Stimulated activated CD4-positive, alpha-beta T cell treated with anti-CD3 and anti-CD28 coated beads, Interleukin-1b, Interleukin-23, amount 100 ng/mL, for 24 hours (primary cell): ENCODE measurements at places on chromosomes 2 and 18.

DNA sequence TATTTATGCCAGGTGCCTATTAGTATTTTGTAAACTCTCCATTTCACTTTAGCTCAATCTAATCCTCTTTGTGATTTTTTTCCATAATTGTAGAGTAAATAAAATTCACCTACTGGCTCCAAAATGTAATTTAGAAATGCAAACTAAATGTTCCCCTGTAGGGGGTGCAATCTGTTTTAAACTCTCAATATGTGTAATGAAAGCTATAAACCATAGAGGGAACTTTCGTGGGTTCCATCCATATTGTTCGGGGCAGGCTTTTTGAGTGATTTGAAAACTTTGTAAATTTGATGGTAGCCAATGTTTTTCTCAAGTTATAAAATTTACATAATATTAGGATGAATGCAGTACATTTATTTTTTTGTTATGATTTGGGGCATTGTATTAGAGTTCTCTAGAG is 49.4 kb downstream of the TSPYL6 start:
- DNase-seq, result no peak

GRCh38 chr2:120315367-120316033 is 30.4 kb upstream of the INHBB start:
- DNase-seq, result no peak

DNA sequence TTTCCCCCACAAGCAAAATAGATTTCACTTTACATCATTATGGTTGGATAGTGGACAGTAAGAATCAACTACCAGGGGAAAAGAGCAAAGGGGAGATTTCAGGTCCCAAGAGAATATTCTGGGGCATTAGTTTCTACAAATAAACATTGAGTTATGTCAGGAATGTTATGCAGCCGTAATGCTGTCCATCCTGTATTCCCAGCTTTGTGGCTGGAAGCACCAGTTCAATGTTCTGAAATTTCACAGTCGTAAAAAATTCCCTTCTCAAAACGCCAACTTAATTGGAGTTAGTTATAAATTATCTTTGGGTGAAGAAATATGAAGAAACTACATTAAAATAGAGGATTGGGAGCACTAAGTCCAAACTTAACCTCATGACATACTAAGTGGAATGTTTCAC is 141.5 kb upstream of the FIGN start:
- DNase-seq, result no peak

GRCh38 chr2:202033317-202034248 is at the start of gene FZD7:
FZD7 (plus strand) TSS chr2:202033855; CDS start chr2:202034648, 793 bp downstream.
- DNase-seq, result peak; percentile 76

DNA sequence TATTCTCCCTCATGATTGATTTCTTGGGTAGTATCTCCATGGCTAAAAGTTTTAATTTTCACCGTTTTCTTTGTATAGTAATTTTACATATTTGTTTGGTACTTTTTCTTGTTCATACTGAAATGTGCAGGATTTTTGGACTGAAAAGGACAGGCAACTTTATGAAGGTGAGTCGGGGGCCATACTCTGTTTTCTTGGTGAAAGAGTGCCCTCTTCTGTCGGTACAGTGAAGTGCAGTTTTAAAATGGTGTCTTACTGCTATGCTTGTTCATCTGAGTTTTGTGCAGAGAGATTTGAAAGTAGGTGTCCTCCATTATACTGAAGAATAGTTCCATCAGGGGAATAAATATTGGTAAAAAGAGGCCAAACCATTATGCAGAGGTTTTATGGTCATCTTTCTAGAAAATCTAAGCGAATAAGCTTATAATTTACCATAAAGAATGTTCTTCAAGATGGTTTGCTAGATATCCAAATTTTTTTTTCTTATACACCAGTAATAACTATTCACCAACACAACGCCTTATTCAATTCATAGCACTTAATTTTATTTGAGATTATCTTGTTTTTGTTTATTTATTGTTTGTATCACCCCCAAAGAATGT is 8.7 kb upstream of the SERPINB13 start:
- no peak for DNase-seq

GRCh38 chr2:85596026-85596333 is 435 bp downstream of the RNF181 start:
- DNase-seq, result no peak

DNA sequence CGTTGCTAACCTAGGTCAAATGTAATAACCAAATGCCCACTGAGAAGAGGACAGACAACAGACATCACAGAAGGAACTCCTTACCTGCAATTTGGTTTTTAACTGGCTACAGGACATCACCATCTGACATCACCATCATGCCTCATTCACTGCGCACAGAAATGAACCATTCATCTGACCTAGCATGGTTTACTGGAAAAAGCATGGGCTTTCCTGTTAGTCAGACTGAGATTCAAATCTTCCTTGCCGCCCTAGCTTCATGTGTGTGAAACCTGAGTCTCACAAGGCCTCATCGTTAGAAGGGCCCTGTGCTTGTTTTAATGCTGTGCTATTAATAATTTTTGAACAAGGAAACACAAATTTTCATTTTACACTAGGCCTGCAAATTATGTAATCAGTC is 1.1 kb upstream of the HIBCH start:
- DNase-seq, result no peak

- DNase-seq, result no peak
Observed at GRCh38 chr2:118300832-118301231, 212.6 kb downstream of the INSIG2 start.

GRCh38 chr2:230981704-230982103 is 14.2 kb upstream of the SPATA3 start:
- DNase-seq, result no peak

DNA sequence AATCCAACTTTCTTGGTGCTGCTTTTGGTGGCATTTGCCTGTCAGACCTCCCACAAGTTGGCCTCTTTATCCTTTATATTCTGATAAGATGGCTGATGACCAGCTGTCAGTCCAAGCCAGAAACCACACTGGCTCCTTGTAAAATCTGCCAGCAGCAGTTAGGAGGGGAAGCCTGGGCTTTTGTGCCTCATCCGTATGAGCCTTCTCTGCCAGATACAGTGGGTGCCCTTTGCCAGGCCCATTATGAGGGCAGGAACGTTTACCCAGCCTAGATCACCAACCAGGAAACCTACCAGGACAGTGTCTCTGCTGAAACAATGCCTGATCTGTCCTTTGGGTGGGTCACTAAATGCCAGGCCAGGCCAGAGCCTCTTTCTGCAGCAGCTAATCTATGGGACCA is 202.9 kb upstream of the SP5 start:
- DNase-seq, result no peak

DNA sequence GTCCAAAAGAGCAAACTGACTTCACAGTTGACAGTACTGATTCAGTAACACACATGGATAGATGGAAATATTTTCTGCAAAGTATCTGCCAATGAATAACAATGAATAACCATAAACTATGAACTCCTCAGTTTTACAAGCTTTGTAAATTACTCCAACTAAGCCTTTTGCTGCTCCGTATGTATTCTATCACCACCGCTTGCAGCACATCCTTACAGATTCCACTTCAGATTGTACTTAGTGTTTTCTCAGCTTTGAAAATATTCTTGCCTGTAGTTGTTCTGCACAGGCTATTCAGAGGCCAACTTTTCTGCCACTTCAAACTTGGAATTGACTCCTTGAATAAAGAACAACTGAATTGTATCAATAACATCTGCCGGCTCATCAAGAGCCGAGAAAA is 36.2 kb downstream of the TLK1 start:
- DNase-seq, result no peak

GRCh38 chr18:34809451-34810072 is 99.5 kb downstream of the DTNA start:
- no peak for DNase-seq

GRCh38 chr2:241952816-241953215 is 83.3 kb downstream of the RTP5 start:
- no peak for DNase-seq

DNA sequence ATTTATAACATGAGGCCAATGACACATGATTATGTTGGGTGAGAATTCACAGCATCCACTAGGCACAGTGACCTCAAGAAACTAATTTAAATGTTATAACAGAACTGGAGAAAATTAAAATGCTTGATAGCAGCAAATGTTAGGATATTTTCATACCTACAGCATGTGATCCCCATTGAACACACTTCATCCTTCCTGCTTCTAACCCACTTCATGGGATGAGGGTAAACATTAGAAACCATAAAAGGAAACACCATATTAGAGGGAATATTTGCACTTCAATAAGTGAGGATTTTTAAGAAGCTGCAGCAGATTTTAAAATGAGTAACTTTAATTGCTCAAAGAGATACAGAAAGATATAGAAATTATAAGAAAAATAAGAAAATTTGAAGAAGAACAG is 117.1 kb downstream of the FSHR start:
- no peak for DNase-seq

GRCh38 chr2:38120264-38120592 is 44.3 kb upstream of the CYP1B1 start:
- no peak for DNase-seq

DNA sequence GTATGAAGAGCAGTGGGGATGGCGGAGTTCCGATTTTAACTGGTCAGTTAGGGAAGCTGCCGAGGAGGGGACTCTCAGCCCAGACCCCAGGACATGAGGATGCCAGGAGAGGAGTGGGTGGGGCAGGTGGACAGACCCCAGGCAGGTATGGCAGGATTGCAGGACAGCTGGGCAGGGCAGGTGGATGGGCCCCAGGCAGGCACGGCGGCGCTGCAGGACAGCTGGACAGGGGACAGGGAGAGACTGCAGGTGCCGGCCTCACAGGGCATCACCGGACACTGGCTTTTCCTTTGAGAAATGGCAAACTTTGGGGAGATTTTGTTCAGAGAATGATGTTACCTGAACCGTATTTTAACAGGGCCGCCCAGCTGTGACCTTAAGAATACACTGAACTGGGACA is 127.7 kb downstream of the SNTG2 start:
- DNase-seq, result no peak

DNA sequence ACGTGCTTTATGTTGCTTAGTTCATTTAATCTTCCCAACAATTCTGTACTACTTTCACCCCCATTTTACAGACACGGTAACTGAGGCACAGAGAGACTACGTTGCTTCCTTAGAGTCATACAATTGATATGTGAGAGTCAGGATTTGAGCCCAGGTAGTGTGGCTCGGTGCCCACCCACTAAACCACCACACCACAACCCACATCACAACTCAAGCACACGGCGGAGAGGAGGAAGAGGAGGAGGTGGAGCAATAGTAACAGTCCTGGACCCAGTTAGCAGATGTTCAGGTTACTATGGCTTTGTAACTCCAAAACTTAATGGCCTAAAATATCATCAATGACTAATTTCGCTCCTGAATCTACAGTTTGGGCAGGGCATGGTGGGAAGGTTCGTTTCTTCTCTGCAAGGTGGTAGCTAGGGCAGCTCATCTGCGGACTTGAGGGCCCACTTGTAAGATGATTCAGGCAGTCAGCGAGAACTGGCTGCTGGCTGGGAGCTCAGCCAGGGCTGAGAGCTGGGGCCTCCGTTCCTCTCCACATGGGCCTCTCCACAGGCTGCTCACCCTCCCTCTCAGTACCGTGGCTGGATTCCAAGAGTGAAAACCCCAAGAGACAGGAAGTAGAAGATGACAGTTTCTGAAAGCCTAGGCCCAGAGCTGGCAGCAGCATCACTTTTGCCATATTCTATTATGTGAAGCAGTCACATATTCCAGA is 167.1 kb downstream of the ZFP36L2 start:
- DNase-seq, result peak; percentile 61

GRCh38 chr2:171318463-171318934 is 115.3 kb downstream of the METTL8 start:
- no peak for DNase-seq

DNA sequence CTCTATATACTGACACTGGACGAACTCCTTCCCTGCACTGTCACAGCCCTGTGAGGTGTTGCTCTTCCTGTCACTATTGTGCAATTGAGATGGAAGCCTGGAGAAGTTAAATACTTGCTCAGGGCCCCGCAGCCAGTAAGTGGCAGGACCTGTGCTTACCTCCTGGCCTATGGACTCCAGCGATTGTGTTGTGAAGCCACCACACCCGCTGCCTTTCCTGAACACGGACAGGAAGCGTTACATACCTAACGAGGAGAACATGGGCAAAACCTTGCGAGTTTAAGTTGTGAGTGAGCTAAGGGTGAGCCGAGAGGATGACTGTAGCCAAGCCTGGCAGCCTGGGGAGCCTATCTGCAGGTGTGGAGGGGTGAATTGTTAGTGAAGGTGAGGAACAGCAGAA is 26.1 kb downstream of the RAB31 start:
- DNase-seq, result no peak

DNA sequence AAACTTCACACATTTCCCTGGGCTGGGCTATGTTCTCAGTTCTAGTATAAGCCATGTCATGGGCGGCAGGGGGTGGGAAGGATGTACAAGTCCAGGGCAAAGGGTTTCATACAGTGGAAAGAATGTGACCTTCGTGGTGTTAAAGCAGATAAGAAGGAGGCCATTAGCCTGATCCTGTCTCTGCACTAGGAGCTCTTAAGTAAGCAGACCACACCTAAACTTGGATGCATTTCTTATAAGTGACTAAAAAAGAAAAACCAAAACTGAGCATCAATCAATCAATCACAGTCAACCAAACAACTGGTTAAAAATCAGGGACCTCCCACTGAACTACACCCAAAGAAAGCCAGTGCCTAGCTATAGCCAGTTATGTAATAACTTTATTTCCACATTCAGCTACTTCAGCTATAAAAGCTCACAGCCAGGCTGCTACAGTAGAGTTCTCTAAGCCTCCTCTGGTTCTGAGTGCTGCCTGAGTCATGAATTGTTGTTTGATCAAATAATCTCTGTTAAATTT is 46.8 kb upstream of the RIOK3 start:
- no peak for DNase-seq

GRCh38 chr2:189580658-189581353 is at the start of gene SLC40A1:
SLC40A1 (minus strand) TSS chr2:189580786; CDS start chr2:189580460, 326 bp downstream.
- DNase-seq, result peak; percentile 47

DNA sequence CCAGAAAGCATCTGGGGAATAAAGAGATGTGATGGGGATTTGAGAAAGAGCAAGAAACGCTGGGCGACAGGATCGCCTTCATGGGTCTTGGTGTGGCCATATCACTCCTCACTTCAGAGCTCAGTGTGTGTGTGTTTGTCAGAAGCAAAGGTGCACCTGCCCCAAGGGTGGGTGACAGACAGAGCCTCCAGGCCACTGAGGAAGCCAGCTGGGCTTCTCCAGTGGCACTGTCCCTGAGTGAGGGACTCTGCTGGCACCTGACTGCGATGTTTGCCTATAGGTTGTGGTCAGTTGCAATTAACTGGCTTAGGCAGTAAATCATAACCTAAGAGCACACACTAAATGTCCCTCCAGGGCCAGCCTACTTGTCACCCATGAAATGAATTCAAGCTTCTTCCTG is 23.5 kb upstream of the GNAL start:
- DNase-seq, result no peak

DNA sequence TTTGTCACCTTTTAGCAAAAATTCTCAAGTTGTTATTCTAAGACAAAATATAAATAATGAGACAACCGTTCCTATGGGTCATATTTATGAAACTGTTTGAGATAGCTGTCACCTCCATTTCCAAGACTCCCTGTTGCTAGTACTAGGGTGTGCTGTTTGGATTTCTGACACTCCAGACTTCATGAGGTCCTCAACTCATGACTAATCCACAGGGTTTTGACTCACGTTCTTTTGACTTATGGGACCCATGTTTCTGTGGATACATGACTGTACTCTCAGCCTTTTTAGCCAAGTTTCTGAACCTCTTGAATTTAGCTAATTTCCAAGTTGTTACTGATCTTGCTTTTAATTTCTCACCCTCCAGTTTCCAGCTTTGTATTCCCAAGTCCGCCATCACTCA is 178.7 kb upstream of the FAM98A start:
- DNase-seq, result no peak

GRCh38 chr2:176151442-176152287 is at the start of gene HOXD4:
HOXD4 (plus strand) TSS chr2:176151550; CDS start chr2:176151634, 84 bp downstream.
- no peak for DNase-seq
